ENCODE measurements at places on chromosomes 6 and 20.

GRCh38 chr20:9203081-9203447 lies 134.2 kb downstream of the PLCB4 start:
- DNase-seq = no peak

- DNase-seq = no peak
Observed at GRCh38 chr6:38755874-38756273, 40.8 kb downstream of the DNAH8 start.

- no peak for DNase-seq
Observed at GRCh38 chr6:163001330-163001729, 273.6 kb downstream of the PACRG start.

GRCh38 chr6:161166677-161167076 lies 107.2 kb downstream of the AGPAT4 start:
- no peak for DNase-seq

GRCh38 chr6:33415831-33416230 lies 2.1 kb downstream of the CUTA start:
- DNase-seq = no peak

GRCh38 chr6:1885576-1886011 lies 275.9 kb downstream of the FOXC1 start:
- DNase-seq = no peak

GRCh38 chr6:135403584-135403983 lies 94.0 kb downstream of the AHI1 start:
- no peak for DNase-seq

GRCh38 chr6:136252441-136252840 lies 2.3 kb upstream of the MTFR2 start:
- no peak for DNase-seq
